ENCODE measurements at places on chromosomes 7 and 10.

- no peak for DNase-seq
Measured at GRCh38 chr10:49023071-49023470, 83.4 kb upstream of the LRRC18 start.

- no peak for DNase-seq
Measured at GRCh38 chr7:4945949-4946348, 13.0 kb downstream of the MMD2 start.

DNA sequence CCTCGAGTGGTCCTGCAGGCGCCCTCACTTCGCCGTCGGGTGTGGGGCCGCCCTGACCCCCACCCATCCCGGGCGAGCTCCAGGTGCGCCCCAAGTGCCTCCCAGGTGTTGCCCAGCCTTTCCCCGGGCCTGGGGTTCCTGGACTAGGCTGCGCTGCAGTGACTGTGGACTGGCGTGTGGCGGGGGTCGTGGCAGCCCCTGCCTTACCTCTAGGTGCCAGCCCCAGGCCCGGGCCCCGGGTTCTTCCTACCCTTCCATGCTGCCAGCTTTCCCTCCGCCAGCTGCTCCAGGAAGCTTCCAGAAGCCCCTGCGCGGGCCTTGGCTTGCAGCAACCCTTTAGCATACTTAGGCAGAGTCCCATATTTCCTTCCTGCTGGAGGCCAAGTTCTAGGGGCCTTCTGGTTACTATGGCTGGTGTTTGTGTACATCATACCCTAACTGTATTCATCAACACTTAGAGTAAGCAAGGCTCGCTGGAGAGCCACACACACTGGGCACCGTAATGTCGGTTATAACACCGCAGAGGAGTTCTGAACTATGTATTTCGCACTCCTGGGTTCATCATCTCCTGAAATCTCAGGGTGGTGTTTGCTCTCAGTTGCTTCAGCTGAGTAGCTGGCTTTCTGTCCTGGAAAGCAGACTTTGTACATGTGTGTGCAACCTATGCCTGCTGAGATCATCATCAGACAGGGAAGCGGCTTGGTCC, 471 bp downstream of the MGMT start:
- no peak for DNase-seq

- DNase-seq, result no peak
Measured at GRCh38 chr7:151731022-151731441, 145.9 kb downstream of the PRKAG2 start.

DNA sequence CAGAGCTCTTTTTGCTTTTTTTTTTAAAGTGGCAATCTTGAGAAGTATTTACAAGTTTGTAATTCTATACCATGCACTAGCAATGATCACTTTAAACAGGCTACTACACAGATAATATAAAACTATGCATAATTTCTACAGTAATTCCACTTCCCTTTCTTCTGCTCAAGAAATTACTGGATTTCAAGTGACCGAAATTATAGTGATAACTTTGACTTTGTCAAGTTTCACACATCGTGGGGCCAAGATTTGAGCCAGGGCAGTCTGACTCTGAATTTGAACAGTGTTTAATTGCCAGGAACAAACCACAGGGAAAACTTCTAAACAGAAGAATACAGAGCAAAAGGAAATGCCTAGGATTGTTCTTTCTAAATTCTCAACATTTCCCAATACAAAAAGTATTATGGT, 288.3 kb upstream of the MKLN1 start:
- DNase-seq, result no peak

All from stimulated activated CD8-positive, alpha-beta memory T cell treated with anti-CD3 and anti-CD28 coated beads, Interleukin-4, amount 100 ng/mL, for 4 hours (primary cell).